Islet precursor cell (in vitro differentiated cells): ENCODE measurements at places on chromosomes 11 and 22.

- DNase-seq = no peak
Measured at GRCh38 chr22:30027791-30028190, 52.5 kb upstream of the HORMAD2 start.

DNA sequence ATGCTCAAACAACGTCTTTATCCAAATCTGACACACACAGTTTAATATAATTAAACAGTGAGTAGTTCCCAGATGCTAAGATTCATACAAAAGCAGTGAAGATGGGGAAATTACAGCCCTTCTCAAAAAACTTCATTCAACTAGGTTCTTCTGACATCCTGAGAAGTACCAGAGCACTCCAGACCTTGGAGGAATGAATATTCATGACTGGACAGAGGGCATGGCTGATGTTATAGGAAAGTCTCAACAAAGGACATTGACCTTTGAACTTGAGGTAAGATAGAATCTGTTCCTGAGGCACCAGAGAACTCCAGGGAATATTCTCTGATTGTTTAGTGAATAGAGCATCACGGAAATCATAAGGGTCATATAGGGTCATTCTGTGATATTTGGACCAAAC is 106.4 kb upstream of the SLC5A12 start:
- no peak for DNase-seq

DNA sequence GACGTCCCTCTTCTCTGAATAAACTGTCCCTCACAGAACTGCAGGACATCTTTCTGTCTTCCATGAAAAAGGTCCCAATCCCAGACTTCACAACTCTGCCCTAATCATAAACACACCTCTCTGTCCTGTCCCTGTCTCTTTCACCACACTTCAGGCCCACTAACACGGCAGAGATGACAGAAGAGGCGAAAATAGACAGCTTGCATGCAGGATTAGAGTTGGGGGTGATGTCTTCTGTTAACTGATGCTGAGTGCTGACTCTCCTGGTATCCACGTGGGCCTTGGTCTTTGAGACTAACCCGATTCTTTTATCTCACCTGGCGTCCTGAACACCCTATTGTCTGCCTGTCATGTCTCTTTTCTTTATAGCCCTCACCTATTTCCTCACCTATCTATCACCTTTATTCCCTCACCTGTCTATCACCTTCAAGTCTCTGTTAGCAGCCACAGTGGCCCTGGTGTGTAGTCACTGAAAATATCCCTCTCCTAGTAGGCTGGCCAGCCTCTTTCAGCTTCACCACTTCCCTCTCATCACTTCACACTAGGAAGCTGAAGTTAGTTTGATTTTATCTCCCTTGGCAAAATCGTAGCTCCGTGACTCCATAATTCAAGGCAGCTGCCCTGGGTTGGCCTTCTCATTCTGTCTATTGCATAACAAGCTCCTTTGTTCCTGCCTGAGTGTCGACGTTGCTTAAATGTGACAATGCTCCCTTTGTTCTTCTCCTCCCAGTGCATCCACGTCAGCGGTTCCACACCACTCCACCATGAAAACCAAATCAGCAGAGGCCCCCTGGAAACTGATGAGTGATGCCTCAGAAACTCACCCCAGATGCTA is 30.6 kb upstream of the DRD2 start:
- peak; percentile 84 for DNase-seq

DNA sequence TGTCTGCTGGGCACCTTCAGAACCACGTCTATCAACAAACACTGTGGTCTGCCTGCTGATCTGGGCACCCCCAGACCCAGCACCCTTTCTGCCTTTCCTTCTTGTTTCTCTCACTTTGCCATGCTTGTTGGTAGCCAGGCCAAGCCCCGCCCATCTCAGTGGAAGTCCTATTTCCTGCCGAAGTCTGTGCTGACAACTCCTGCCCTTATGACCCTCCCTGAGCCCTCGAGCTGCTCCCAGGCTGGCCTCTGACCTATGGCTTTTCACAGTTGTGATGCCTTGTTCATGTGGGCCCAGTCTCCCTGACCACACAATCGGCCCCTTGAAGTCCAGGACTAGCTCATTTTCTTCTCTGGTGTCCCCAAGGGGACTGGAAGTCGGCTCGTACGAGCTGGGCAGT is 132.1 kb downstream of the DSCAML1 start:
- peak; percentile 63 for DNase-seq

DNA sequence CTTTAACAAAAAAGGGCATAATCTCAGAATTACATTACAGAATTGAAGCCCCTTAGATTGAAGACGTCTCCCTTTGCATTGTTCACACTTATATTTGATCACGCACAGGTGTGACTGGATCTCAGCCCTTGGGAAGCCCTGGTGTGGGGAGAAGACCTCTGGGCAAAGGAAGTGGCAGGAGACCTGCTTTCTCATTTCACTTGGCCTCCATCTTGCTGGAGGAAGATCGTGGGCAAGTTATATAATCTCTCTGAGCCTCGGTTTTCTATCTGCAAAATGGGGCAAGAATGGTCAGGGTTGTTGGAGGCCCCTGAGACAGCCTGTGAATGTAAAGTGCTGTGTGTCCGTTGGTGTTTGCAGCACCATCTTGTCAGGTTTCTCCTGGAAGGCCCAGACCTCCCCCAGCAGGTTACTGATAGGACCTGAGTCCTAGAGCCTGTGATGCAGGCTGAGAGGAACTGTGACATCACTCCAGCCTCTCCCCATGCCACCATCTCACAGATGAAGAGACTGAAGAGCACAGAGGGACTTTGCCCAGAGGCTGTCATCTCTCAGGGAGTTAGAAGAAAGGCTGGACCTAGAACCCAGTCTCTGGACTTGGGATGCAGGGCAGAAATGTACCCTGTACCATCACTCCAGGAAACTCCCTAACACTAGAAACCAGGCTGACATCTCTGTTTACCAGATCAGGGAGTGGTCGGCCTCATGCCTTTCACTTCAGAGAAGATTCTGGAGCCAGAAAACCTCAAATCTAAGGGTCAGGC is 1.1 kb upstream of the APOA1 start:
- DNase-seq = no peak

- no peak for DNase-seq
Measured at GRCh38 chr11:6142936-6143335, 27.2 kb downstream of the OR52B2 start.

DNA sequence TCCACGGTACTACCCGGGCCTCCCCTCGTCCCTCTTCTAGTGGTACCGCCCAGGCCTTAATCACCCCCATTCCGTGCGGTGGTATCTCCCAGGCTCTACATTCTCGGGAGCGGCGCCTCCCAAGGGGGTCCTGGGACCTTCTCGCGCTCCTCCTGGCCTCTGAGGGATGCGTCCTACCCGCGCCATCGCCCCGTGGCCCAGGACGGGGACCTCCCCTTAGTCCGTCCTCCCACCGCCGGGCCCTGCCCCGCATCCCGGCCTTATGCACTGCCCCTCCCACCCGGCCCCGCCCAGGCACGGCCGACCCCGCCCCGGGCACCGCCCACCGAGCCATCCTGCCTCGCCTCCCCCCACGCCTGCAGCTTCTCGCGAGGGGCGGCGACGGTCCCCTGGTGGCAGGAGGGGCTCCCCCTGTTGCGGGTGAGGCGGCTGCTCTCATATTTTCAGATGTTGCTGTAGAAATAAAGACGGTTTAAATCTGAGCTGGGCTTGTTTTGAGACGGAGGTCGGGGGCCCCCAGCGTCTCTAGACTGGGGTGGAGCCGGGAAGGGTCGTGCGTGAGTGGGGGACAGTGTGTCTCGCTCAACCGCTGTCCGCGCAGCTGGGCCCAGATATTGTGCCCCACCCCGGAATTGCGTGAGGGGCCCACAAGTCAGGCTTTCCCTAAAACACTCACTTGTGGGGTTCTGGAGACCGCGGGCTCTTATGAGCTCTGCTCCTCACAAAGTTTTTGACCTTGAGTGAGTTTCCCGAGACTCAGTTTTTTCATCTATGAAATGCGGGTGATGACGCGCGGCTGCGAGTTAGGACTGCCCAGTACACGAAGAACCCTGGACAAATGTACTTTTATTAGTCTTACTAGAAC is 828 bp upstream of the RAB1B start:
- DNase-seq = peak; percentile 96

DNA sequence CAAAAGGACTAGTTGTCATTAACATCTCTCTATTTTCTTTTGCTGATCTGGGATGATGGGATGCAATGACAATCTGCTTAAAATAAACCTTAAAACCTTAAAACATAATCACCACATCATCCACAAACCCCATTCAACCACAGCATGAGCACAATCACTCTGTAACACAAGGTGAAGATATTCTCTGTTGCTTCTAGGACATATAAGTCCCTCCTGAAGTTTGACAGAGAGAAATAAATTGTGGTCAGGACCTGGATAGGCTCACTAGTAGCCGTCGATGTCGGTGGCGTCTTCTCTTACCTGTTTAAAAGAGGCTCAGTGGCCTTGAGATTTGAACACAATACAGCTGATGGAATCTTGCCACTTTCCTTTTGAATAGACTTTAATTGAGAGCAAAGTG is 47.9 kb downstream of the WT1 start:
- DNase-seq = no peak

DNA sequence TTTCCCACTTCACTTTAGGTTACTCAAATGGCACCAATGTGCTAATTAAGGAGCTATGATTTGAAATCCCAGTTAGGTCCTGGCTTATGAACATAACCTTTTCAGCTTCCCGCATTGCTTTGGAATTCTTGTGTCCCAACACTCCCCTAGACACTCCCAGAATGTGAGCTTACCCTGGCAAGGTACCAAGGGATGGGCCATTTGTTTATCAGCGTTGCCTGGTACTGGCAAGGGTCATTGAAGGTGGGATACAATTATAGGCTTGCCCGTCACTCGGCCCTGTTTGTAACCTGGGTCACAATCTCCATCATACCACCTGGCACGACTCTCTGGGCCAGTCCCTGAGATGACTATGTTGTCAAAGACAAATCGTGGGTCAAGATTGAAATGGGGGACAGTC is 5.4 kb downstream of the CSRP3 start:
- DNase-seq = no peak

DNA sequence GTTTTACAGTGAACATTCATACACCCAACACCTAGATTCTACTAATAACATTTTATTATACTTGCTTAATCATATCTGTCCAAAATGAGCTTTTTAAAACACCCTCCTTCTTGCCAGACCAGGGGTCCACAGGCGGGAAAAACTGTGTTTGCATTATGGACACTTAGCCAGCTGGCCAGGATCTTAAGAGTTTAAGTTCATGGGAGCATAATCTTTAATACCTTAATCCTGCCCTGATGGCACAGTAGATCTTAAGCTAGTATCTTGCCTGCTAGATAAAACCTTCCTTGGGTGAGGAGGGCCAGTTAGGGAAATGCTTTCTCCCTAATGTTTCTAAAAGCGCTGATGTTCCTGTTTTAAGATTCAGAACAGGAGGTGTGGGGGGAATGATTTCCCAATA is 13.1 kb upstream of the CCDC134 start:
- DNase-seq = no peak

- no peak for DNase-seq
Measured at GRCh38 chr11:45527898-45528297, 137.5 kb downstream of the CHST1 start.

- DNase-seq = peak; percentile 60
Measured at GRCh38 chr11:96341211-96342013, 1.6 kb downstream of the MAML2 start.

GRCh38 chr22:22060200-22061084 is 77.9 kb upstream of the TOP3B start:
- peak; percentile 80 for DNase-seq

DNA sequence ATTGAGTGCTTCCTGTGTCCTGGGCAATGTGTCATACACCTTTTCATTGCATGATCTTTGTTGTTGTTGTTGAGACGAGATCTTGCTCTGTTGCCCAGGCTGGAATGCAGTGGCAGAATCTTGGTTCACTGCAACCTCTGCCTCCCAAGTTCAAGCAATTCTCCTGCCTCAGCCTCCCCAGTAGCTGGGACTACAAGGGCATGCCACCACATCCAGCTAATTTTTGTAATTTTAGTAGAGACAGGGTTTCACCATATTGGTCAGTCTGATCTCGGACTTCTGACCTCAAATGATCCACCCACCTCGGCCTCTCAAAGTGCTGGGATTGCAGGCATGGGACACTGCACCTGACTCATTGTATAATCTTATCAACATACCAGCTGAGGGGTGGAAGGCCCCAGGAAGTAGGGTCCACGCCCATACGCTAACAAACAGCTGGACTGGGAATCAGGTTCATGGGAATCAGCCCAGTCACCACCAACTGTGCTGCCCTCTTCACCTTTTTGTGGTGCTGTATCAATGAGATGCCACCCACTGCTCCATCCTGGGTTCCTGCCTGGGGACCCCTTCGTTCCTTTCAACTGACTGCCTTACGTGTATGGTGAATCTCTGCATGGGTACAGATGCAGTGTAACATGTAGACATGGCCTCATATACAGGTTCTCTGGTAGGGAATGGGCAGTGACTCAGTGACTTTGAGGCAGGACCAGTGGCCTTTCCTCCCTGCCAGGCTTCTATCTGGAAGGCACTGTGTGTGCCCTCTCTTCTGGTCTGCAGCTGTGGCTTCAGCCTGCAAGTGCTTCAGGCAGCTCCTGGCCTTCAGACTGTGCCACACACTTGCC is 32.5 kb upstream of the YWHAH start:
- no peak for DNase-seq

DNA sequence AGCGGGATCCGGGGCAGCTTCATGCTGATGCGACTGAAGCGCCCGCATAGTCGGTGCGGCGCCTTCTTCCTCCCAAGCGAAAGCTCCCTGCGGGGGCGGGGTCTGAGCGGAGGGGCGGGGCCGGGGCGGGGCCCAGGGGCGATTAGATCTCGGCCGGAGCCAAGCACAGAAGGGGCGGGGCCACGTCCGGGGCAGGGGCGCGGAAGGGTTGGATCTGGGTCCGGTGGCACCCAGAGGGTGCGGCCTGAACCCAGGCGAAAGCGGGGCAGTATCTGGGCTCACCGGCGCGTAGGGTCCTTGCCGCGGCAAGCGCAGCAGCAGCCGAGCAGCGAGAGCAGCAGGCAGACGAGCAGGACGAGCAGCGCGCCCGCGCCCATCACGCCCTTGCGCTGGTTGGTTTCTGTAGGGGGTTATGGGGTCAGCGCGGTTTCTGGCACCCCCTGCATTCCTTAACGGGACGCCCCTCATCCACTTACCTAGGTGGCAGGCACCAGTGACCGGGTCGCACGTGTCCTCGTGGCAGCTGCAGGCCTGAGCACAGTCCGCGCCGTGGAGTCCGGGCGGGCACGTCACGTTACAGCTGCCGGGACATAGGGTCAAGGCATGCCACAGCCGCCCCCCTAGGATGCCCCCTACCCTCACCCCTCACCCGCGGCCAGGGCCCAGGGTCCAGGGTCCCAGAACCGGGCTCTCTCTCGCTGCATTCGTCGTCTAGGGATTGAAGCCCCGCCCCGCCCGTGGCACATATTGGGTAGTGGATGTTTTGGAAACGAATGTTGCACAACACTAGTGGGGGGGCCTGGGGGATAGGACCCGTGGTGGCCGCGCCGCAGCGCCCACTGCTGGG is 8.1 kb downstream of the SCARF2 start:
- peak; percentile 83 for DNase-seq

- DNase-seq = peak; percentile 81
Measured at GRCh38 chr11:12744826-12745502, 70.7 kb downstream of the TEAD1 start.

- no peak for DNase-seq
Measured at GRCh38 chr11:12070446-12071267, 39.7 kb upstream of the MICAL2 start.

DNA sequence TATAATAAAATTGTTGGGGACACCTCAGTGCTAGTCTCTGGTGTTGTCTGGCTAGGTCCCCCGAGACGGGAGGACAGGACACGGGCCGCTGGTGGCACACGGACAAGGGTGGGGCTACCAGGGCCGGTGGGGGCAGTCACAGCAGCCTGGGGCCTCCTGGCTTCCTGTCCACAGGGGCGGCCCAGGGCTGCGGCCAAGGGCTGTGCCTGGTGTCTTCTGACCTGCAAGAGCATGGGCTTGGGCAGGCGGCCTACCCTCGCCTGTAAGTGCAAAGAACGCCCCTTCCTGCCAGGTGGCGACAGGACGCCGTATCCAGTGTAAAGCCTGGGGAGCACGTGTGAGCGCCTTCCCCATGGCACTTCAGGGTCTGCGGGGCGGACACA is 3.6 kb downstream of the LRFN4 start:
- no peak for DNase-seq
